ENCODE measurements at places on chromosomes 2 and 18.

GRCh38 chr2:17190527-17190926 lies 327.7 kb downstream of the RAD51AP2 start:
- no peak for DNase-seq

GRCh38 chr2:217707131-217707611 lies 295.6 kb downstream of the TNS1 start:
- no peak for DNase-seq

DNA sequence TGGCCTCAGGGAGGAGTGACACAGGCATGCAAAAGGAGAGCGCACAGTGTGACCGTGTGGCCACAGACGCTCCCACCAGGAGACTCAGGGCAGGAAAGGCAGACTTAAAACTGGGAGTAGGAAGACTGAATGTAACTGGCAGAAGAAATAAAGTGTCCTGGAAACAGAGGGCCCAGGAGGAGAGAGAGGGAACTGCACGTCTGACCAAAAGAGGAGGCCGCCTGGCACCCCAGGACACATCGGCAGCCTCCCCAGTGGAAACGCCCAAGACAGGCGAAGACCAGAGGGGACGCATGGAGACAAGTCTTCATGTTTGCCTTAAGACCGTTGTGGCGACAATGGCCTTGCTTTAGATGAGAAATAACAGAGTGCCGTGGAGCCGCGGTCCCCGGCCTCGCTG lies 163.6 kb upstream of the ALKAL2 start:
- DNase-seq = no peak

GRCh38 chr18:13730481-13730880 lies 4.0 kb downstream of the RNMT start:
- DNase-seq = no peak

DNA sequence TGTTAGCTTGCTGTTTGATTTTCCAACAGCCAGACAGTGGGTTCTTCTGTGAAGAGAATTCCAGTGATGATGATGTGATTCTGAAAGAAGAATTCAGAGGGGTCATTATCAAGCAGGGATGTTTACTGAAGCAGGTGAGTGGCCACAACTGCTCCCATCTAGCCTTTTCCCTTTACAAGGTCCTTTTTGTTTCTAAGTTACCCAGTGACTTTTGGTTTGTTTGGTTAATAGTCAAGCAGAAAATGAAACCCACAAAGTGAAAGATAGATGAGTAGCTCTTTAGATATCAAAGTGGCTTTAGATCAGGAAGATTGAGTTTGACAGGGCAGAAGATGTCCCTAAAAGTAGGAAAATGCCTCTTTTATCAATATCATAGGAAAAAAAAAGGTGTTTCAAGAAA lies 23.3 kb downstream of the PLEK start:
- DNase-seq = no peak
